ENCODE measurements at places on chromosomes 3 and 15. TPM values are rescaled to one million over a fixed set of nuclear protein-coding genes. Genes with fewer than 3 reads are reported as not detected.

DNA sequence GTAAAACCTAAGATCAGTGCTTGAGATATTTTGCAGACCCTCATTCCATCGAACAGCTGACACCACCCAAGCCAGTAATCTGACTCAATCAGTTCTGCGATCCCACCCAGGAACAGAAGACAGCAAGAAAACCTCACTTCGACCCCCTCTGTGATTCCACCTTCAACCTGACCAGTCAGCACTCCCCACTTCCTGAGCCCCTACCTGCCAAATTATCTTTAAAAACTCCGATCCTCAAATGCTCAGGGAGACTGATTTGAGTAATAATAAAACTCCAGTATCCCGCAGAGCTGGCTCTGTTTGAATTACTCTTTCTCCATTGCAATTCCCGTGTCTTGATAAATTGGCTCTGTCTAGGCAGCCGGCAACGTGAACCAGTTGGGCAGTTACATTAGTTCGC lies 25.7 kb upstream of the CLDN16 start:
- DNase-seq: no peak

- no peak for DNase-seq
Measured at GRCh38 chr3:102237838-102238237, 197.0 kb upstream of the ZPLD1 start.

DNA sequence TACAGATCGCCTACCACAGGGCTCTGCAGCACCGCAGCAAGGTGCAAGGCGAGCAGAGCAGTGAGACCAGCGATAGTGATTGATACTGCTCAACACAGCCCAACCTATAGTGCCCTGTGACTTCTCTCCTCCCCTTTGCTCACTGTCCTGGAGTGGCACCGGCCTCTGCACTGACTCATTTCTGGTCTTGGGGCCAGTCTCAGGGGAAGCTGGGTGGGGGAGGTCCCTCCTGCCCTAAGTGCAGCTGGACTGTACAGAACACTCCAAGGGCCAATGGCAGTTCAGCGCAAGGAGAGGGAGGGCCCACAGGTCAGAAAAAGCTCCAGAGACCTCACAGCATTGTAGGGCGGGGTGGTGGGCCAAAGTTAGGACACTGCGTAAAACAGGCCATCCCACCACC lies 2.5 kb upstream of the OGG1 start:
- no peak for DNase-seq

DNA sequence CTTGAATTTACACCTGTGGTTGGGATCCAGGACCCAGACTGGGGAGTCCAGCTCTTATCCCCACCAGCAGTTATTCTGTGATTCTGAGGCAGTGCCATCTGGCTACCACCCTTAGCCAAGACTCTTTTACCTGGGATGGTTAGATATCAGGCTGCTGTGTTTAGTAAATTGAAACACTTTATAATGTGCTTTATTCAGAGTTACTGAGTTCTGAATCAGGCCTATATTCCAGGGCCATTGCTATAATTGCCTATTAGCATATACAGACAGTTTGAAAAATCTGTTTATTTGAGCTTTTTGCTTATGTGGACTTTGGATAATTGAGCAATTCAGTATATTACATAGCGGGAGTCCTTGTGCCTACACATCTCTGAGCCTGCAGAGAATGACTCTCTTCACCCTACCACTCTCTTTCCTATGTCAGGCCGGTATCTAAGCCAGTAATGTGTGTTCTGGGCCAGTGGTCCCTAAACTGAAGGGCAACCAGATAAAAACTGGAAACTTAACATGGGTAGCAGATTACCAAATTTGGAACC lies 45.4 kb upstream of the TRAK1 start:
- DNase-seq: no peak

DNA sequence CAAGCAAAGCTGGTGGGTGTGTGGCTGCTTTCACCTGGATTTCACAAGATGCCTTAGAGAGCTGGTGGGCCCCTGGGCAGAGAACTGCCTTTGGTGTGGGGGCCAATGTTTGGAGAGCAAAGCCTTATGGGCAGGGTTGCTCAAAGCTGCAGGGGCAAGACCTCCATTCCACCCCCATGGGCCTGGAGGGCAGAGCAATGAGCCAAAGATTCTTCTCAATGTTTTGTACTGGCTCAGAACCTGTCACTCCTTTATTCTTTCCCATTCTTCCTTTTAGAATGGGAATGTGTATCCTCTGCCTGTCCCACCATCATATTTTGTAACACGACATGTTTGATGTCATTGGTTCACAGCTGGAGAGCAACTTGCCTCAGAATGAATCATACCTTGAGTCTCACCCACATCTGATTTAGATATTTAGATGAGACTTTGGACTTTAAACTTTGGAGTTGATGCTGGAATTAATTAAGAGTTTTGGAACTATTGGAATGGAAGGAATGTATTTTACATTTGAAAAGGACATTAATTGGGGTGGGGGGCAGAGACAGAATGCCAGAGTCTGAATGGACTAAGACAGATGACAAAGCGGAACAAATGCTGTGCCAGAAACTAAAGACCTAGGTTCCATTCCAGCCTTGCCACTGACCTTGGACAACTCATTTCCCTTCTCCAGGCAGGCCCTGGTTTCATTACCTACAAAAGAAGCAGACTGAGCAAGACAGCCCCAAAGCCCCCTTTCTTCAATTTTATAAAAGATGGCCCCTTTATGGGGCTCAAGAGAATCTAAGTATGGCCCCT lies 72.9 kb downstream of the DAPK2 start:
- DNase-seq: no peak

DNA sequence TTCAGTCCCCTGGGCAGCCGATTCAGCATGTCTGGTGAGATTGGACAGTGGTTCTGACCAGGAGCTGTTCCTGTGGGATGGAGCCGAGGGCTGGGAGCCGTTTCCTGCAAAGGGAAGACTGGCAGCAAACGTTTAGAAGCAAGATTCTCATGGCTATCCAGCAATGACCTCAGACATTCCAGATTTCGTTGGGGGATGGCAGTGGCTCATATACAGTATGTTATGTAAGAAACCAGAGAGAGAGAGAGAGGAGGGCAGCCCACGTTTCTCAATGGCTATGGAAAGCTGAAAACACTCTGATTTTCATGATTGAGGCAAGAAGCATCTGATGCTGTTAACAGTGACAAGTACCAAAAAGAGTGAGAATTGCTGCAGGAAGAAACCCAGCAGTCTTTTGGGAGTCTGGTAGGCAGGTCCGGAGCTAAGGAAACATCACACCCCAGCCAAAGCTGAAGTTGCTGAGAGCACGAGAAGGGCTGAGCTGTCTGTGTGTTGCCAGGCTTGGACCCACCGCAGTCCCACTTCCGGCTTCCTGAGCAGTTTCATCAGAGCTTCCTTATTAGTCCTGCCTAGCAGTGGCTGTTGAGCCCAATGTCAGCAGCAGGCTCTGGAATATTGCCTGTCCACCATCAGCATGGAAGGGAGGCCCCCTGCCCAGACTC lies 25.6 kb upstream of the VPS8 start:
- DNase-seq: no peak

GRCh38 chr3:169980055-169980454 lies 13.4 kb downstream of the SEC62 start:
- DNase-seq: no peak

GRCh38 chr3:158395421-158395820 lies 175.6 kb upstream of the MLF1 start:
- no peak for DNase-seq

DNA sequence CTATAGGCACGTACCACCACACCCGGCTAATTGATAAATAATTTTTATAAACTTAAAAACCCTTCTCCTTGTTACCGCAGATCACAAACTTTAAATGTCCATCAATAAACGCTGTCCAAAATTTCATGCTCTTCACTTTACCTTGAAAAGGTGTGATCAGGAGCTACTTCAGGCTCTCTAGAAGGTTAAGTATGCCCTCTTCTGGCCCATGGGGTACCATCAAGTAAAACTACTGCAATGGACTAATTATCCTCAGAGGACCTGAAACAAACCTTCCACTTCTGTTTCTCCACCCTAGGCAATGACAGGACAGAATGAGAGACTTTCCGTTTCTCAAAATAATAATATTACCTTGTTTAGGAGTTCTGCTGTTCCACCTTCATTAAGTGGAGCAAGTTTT lies 9.2 kb downstream of the LZTFL1 start:
- DNase-seq: no peak

- no peak for DNase-seq
Measured at GRCh38 chr15:73165844-73166243, 113.6 kb downstream of the NEO1 start.

GRCh38 chr15:57819646-57820045 lies 113.1 kb downstream of the POLR2M start:
- DNase-seq: no peak

- no peak for DNase-seq
Measured at GRCh38 chr3:33433843-33434242, 6.4 kb downstream of the UBP1 start.

GRCh38 chr15:38706956-38707355 lies 142.3 kb upstream of the RASGRP1 start:
- no peak for DNase-seq

DNA sequence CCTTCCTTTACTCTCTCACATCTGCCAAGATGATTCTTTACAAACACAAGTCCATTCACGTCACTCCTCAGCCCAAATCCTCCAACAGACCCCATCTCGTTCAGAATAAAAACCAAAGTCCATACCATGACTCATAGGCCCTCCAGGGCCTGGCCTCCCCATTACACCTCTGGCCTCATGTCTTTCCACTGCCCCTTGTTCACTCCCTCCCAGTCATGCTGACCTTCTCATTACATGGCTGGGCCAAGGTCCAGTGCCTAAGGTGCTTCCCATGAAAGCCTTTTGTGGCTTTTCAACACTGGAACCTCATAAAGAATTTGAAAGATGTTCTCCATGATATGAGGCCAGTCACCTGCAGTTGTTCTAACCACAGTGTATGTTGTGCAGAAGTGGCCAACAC lies 44.5 kb downstream of the NEK10 start:
- DNase-seq: no peak

- DNase-seq: no peak
Measured at GRCh38 chr3:116048991-116049390, 396.3 kb downstream of the LSAMP start.

DNA sequence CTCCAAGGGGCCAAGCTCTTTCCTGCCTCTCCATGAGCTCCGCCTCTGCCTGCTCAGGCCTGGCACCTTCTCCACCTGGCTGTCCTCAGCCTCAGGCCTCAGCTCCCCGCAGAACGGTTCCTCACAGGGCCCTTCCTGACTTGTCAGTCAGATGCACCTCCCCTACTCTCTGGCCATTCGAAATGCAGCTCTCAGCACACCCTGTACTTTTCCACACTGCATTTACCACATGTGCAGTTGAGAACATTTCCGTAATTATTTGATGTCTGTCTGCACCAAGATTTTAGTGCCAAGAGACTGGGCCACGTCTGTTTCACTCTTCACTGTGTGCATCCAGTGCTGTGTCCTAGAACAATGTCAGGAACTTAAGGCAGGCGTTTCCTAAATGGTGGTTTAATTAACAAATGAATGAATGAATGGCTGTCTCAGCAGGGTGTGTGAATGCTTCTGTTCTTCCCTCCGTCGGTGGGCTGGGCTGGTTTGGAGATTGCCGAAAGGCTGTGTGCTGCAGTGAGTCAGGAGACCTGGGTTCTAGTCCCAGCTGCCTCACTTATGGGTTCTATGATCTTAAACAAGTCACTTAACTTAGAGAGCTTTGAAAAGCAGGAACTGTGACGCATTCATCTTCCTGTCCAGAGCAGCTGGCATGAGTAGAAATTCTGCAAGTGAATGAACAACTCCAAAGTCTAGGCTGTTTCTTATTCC lies 5.4 kb downstream of the MUC4 start:
- DNase-seq: no peak

- DNase-seq: no peak
Measured at GRCh38 chr3:69791106-69791505, 51.8 kb downstream of the MITF start.

DNA sequence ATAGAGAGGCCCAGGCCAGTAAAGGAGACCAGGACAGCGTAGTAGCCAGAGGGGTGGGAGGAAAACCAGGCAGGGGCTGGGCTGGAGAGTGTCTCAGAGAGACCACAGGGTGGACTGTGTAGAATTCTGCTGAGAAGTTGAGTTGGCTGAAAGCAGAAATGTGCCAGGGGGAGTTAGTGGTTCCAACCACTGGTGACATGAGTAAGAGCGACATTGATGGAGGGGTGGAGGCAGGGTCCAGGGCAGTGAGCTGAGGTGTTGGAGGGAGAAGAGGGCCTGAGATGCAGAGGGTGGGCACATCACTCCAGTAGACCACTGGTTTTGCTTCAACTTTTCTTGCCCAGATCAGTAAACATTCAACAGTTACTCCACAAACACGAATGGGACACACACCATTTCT lies 106.5 kb downstream of the ASB7 start:
- DNase-seq: no peak

DNA sequence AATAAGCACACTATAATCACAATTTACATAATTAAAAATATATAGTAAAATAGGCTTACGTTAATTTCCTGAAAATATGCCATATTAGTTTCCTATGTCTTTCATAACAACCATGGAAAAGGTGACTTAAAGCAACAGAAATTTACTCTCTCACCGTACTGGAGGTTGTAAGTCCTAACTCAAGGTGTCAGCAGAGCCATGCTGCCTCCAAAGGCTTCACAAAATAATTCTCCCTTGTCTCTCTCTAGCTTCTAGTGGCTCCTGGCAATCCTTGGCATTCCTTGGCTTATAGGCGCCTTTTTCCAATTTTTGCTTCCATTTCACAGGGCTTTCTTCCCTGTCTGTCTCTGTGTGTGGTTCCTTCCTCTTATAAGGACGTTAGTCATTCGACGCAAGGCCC lies 7.6 kb downstream of the SI start:
- DNase-seq: no peak

DNA sequence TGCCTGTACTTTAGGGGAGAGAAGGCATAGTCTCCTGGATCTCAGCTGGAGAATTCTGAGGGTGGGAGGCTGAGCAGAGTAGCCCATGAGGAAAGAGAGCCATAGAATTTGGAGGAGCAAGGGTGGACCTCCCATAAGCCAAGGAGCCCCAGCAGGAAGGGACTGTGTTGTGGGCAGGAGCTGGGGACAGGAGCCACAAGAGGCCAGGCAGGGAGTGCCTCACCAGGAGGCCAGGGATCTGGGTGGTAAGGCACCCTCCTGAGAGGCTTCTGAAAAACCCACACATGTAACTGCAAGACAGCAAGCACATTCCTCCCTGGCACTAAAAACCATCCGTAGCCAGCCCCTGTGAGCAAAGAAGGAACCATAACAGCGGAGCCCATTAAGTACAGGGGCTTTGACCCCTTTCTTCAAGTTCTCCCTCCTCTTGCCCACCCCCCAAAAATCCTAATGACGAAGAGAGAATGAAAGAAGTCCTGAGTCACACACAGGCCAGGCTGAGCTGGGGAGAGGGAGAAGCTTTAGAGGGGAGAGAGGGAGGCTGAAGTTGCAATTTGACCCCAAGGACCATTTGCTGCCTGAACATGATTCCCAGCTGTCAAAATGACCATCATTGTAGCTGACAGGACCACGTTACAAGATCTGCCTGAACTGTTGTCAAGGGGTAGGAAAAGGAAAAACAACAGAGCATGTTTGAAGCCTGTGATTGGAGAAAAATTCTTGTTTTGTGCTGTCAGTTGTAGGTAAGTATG lies 82.6 kb downstream of the TRIM42 start:
- no peak for DNase-seq

- DNase-seq: no peak
Measured at GRCh38 chr15:51263726-51264125, 74.7 kb downstream of the CYP19A1 start.

IL17RE gene
- total RNA-seq: 2.8 TPM

SCAANT1 gene
- not detected for total RNA-seq

FAM107A gene
- total RNA-seq: 719 TPM

EBLN2 gene
- total RNA-seq: 5.6 TPM

ALPK3 gene
- 4.9 TPM for total RNA-seq

TM6SF1 gene
- total RNA-seq: 19.7 TPM

CELF6 gene
- 21.8 TPM for total RNA-seq

EHHADH gene
- total RNA-seq: 5.7 TPM

LIPC gene
- total RNA-seq: 2.1 TPM

All from dorsolateral prefrontal cortex (tissue), 122 donors.